SW 1271 (cell line): ENCODE measurements at places on chromosomes 11 and 22.

- no peak for DNase-seq
Observed at GRCh38 chr22:25403811-25404471, 160.5 kb upstream of the GRK3 start.

GRCh38 chr22:32232191-32232830 lies 22.8 kb downstream of the SLC5A4 start:
- DNase-seq, result no peak

GRCh38 chr11:76215941-76216340 lies 9.6 kb upstream of the WNT11 start:
- no peak for DNase-seq

GRCh38 chr11:109405671-109406070 lies 16.3 kb upstream of the C11orf87 start:
- no peak for DNase-seq

- no peak for DNase-seq
Observed at GRCh38 chr11:117814766-117815261, 9.7 kb downstream of the FXYD2 start.

DNA sequence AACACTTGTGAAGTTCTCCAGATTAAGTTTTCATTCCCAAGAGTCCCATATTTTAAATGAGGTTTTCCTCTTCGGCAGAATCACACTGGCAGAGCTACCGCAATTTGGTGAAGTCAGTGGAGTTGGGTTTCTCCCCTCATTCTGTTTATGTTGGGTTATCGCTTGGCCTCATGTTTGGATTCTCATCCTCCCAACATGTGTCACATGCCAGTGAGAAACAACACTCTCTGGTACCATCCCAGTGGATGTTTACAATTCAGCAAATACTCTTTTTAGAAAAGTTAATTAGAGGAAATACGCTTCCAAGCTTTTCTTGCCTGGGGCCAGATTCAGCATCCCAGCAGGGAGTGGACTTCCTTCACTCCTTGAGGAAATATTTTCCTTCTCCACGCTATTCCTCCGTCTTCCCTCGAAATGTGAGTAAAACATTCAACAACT lies 2.1 kb downstream of the PAMR1 start:
- no peak for DNase-seq

GRCh38 chr11:109851780-109852390 lies 241.3 kb upstream of the ZC3H12C start:
- no peak for DNase-seq

GRCh38 chr11:20090654-20091374 lies 69.5 kb downstream of the DBX1 start:
- DNase-seq, result no peak

GRCh38 chr22:47419239-47419638 lies 656.8 kb downstream of the TBC1D22A start:
- no peak for DNase-seq

- DNase-seq, result no peak
Observed at GRCh38 chr11:120055646-120056045, 82.3 kb downstream of the TRIM29 start.

- DNase-seq, result no peak
Observed at GRCh38 chr11:116694815-116695590, 77.8 kb downstream of the BUD13 start.

DNA sequence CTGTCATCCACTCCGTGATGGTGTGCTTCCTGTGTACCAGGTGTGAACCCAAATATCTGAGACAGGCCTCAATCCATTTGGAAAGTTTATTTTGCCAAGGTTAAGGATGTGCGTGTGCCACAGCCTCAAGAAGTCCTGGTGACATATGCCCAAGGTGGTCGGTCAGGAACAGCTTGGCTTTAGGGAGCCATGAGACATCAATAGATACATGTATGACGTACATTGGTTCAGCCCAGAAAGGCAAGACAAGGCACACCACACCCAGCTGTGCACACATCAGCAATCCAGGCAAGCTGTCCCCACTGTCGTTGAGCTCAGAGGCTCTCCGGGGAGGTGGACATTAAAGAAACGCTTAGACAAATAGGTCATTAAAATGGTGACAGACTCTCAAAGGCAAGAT lies 56.8 kb upstream of the SHANK2 start:
- no peak for DNase-seq

GRCh38 chr11:15361316-15361715 lies 246.6 kb downstream of the INSC start:
- DNase-seq, result no peak

- DNase-seq, result peak; percentile 9
Observed at GRCh38 chr11:43868852-43869567, 11.6 kb upstream of the ALKBH3 start.

DNA sequence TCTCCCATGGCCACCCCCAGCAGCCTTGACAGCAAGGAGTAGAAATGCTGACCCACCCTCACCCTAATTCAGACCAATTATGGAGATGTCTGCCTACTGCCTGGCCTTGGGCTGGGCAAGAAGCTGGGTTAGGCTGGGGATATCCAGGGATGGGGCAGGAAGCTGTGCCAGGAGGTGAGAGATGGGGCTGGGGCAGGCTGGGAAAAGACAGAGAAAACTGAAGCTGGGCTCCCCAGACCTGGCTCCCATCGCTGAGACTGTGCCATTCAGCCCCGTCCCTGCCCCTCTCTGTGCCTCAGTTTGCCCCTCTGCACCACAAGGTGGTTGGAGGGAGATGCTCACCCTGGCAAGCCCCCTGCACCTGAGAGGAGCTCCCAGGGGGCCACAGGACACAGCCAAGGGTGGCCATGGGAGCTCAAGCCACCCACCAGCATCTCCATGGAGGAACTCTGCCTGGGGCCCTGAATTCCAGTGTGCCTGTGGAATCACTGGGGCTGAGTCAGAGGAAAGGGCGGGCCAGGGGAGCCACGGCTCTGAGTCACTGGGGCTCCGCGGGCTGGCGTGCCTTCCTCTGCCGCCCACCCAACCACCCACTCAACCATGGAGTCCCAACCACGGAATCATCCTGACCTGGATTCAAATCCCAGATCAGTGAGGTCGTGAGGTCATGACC lies 6.0 kb upstream of the CARD10 start:
- peak; percentile 77 for DNase-seq

DNA sequence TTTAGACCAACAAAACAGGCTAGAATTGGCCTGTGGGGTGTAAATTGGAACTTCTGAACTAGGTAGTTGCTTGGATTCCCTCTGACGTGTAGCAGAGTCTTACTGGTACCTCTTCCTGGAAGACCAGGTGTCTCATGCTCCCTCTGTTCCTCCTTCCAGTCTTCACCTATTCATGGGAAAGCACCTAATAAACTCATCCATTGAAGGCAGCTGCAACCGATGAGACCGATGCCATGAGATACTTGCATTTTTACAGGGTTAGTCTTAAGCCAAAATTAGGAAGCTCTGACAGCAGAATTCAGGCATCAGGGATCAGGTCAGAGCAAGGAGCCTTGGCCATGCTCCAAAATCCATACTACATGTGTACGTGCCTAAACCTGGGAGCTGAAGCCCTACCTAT lies 13.2 kb upstream of the HEPHL1 start:
- DNase-seq, result no peak

- DNase-seq, result no peak
Observed at GRCh38 chr11:35615921-35616900, 2.0 kb upstream of the FJX1 start.

DNA sequence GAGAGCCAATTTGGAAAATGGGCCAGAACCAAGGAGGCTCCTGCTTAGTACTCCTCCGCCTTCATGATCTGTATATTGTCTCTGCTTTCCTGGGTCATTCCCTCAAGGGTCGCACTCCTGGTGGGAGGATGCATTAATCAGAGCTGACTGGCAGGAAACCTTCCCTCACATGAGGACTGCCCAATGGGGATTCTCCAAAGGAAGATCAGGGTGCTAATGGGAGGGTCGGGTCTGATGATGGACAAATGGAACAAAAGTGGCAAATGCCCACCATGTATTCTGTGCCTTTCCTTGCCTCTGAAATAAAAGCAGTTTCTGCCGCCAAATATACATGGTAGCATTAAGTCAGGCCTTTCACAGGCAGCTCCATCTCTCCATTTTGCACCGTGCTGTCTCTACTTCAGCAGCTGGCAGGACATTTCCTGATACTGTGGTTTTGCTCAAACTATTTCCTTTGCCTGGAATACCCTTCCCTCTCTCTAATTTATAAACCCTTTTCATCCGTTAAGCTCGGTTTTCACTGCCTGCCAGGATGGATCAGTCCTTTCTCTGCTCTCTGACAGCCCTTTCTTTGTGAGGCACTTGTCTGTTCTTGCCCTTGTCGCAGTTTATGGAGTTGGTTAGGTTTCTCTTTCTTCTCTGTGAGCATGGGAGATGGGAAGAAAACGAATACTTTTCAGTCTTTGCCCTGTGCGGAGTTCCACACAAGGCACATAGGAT lies 13.5 kb downstream of the SREBF2 start:
- DNase-seq, result no peak

GRCh38 chr11:91913407-91913806 lies 311.2 kb upstream of the FAT3 start:
- no peak for DNase-seq
